ENCODE measurements at places on chromosomes 7 and 10.

DNA sequence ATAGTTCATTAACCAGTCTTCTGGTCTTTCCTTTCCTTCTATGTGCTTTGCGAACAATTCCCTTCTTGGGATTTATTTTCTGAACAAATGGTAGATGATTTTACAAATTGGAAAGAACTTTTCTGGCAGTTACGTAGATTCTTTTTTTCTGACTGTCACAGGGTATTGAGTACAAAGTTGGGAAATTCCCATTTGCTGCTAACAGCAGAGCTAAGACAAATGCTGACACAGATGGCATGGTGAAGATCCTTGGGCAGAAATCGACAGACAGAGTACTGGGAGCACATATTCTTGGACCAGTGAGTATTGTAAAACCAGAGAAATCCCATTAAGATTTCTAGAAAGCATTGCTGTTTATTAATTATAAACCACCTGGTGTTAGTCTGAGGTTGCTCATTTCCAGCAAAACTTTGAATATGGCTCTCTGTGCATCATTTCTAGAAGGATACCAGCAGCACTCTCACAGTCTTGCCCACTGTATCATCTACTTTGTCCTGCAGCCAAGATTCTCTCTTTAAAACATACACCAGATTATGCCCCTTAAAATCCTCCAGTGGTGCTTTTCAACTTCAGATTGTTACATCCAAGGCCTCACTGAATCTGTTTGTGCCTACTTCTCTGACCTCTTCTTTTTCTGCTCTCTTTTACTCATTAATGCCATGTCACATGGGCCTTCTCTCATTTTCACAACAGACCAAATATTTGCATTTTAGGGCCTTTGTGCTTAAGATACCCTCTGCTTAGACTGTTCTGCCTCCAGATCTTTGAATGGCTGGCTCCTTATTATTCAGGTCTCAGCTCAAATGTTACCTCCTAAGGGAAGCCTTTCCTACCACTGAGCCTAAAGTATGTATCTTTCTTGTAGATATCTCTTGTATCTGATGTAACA lies 27.0 kb downstream of the DLD start:
- DNase-seq: no peak

DNA sequence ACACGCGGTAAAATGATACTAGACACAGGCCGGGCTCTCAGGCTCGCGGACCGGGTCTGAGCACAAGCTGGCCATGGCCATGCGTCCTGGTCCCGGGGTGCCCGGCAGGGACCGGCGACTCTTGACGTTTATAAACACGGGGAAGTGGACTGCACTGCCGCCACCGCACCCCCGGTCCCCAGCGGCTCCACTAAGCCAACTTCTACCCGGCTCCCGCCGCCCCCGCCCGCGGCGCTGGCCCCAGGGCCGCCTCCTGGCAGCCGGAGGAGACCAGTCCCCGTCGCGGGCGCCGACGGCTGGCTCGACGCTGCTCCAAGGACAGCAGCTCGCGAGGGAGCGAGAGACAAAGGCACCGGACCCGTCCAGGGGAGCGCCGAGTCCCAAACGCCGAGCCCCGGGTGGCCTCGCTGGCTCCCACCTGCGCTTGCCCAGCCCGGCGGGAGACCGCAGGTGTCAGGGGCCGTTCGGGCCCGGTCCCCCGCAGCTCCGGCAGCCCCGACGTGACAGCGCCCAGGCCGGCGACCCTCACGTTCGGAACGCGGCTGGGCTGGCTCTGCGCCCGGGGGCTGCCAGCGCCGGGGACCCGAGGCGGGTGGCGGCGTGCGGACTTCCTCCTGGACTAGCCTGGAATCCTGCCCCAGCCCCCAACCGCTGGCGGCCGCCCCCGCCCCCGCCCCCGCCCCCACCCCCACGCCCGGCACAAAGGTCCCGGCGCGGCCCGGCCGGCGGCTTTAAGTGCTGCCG lies 517 bp downstream of the ITGB1 start:
- DNase-seq: peak; percentile 40

DNA sequence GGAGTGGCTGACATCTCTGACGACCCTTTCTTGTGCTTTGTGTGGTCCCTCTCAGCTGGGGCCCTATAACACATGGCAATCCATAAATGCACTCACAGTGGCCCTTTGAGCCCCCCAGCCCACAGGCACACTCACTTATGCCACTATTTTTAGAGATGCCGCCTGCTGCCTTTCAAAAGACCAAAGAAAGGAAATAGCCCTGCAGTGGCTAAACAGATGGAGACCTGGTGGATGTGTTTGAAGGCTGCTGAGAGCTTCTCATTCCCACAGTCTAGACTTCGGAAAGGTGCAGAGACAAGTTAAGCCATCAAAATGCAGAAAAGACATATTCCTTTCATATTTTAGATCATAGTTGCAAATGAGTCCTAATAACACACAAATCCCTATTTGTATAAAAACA lies 42.0 kb upstream of the PDZD8 start:
- no peak for DNase-seq

GRCh38 chr10:28685717-28686116 lies 8.4 kb downstream of the BAMBI start:
- DNase-seq: no peak

DNA sequence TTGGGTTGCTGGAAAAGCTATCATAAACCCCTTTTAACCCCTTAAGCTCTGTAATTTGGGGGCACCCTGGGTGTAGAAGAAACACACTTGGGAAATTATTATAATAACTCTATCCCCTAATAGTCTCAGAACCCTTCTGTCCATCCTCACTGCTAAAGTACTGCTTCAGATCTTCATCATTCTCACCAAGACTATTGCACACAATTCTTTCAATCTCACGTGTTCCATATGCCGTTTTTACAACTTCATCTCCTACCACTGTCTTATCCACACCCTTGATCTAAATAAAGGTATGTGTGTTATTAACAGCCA lies 15.8 kb downstream of the ANKRD22 start:
- no peak for DNase-seq

GRCh38 chr10:6581778-6582228 lies 1.7 kb upstream of the PRKCQ start:
- no peak for DNase-seq

GRCh38 chr10:87612115-87612514 lies 47.6 kb upstream of the PAPSS2 start:
- DNase-seq: no peak

- no peak for DNase-seq
Measured at GRCh38 chr10:67863094-67863493, 21.4 kb upstream of the SIRT1 start.

- DNase-seq: no peak
Measured at GRCh38 chr7:155312633-155313032, 15.0 kb downstream of the INSIG1 start.

DNA sequence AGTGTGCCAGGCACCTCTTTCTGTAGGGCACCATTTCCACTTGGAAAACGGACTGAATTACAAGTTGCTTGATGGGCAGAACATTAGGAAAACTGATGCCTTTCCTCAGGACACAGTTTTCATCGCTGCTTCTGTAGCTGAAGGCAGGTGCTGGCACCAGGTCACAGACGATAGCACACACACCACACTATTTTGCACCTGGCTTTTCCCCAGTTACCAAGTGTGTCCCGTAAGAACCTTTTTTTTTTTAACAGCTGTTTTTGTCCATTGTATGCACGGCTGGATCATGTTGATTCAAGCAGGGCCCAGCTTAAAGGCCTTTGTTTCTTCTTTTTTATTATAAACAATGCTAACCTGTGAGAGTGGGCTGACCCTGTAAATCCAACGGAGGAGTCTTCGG lies 1.3 kb upstream of the GET4 start:
- no peak for DNase-seq

DNA sequence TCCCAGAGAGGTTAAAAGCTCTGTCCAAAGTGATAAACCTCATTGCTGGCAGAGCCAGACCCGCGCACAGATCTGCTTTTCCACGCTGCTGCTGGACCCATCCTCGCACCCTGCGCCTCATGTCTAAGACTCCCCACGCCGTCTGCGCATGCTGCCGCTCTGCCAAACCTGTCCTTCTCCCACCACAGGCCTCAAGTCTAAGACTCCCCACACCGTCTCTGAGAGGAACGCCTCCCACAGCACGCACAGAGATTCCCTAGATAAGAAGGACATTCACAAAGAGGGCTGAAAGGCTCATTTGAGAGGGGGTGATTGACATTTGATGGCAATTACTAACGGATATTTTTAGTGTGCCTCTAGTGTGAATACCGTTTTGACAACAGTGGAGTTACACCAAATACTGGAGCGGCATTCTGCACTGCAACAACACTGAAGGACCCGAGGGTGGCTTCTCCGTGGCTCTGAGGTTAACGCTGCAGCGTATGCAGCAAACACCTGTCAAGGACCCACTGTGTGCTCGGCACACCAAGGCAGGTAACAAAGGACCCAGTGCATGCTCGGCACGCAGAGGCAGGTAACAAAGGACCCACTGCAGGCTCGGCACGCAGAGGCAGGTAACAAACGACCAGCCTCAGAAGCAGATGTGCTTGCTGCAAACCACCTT lies 231.4 kb downstream of the DNAJB6 start:
- peak; percentile 64 for DNase-seq

GRCh38 chr10:35050568-35050967 lies 39.6 kb downstream of the CUL2 start:
- no peak for DNase-seq

DNA sequence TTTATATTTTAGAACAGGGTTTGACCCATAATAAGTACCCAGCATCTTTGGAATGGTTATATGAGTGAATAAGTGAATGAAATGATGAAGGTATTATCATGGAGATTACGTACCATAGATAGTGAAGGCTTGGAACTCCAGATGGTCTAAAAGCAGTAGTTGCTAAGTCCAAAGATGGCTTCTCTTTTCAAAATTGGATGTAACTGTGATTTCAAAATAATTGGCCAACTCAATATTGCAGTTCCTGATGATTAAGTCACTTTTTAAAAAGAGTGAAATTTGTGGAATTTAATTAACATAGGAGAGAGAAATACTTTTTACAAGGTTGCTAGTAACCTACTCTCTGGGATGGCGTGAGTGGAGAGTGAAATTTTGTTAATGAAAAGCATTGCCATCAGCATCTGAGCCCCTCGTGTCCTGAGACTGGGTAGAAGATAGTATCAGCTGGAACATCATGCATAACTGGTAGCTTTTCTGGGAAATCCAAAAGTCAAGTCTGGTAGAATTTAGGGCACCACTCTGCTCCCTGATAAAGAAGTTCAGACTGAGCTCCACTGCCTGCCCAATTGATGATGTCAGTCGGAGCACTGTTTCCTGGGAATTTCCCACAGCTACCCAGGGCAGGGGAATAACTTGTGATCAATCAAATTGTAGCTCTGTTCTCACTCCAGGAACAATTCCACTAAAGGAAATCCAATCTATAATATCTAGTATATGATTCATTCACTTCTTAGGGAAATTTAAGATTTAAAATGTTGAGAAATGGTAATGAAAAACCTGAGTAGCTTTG lies 3.2 kb downstream of the GPR141 start:
- no peak for DNase-seq

- DNase-seq: no peak
Measured at GRCh38 chr7:94655126-94655847, 646 bp downstream of the SGCE start.

GRCh38 chr10:69569396-69569934 lies 3.8 kb downstream of the NEUROG3 start:
- no peak for DNase-seq

DNA sequence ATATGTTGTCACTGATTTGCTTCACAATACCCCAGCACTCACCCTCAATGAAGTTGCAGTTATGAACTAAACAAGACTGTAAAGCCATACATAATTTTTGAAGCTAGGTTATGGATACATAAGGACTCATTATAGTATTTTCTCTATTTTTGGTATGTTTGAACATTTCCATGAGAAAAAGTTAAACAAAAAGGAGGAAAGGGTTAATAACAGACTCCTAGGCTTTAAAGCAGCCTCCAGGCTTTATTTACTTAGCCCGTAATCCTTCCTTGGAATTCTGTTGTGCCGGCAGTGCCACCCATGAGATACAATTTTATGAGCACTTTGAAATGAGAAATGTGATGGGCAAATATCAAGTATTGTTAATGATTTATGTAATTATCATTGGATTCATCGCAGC lies 2.1 kb upstream of the DENND11 start:
- DNase-seq: no peak

DNA sequence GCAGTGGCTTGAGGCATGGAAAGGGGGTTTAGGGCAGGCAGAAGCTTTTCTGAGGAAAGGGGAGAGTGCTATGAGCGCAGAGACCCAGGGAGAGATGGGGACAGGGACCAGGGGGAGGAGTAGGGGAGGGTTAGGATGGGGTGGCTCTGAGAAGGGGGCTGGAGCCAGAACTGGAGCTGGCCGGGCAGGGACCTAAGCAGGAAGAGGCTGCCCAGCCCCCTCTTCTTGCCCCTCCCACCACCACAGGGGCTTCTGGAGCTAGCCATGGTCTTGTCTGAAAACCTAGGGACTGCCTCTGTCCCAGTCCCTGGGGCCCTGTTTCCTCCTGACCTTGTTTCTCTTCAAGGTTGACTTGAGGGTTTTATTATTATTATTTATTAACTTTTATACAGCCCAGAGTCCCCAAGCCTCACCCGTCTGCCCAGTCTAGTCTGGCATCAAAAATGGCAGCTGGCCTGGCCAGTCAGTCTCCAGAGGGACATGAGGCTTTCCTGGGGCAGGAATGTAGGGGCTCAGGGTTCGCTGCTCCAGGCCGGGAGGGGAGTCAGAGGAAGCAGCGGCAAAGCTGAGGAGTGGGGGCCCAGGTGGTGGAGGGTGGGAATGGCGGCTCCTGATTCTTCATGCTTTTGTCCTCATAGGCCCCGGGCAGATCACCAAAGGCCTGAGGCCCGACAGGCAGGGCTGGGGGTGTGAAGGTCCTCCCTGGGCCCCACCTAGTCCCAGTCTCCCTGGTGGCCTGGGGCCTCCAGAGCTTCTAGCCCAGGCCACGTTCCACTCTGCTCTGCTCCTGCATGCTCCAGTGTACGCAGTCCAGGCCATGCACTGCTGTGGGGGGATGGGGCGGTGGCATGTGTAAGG lies 5.7 kb downstream of the TRIM8 start:
- DNase-seq: no peak

DNA sequence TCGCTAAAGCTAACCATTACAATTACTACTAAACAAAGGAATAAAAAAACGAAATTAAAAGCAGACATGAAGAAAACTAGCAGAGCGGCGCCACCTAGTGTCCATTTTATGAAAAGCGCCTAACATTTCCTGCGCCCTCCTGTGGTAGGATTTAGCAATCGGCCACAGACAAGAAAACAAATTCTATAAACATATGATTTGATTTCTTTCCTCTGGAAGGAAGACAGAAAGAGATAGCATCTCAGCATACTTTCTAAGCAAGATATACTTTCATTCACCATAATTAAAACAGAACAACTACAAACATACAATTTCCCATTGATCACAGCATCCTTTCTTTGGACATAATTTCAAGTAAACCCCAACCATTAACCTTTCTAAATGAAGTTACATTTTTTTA lies 337.7 kb upstream of the NPVF start:
- DNase-seq: peak; percentile 54

- DNase-seq: no peak
Measured at GRCh38 chr10:43653746-43654145, 5.1 kb upstream of the ZNF32 start.

DNA sequence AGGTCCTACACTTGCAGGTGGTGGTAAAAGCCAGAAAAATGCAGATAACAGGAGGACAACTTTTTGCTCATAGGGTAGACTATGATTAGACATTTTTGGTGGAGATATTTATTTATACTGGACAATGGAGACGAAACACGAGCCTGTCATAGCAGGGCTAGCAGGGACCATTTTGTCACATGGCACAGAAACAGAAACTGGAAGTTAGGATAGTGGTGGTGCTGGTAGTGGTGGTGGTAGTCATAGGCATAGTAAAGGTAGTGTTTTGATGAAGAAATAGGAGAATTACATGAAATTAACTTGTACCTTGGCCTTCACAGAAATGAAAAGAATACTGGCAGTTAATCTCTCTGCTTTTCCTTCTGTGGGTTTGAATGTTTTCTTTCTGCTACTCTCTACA lies 8.8 kb upstream of the MGAM start:
- no peak for DNase-seq

- no peak for DNase-seq
Measured at GRCh38 chr7:14398526-14398925, 409.1 kb upstream of the ETV1 start.

All from COR-L47 (cell line).